ENCODE measurements at places on chromosomes 5 and 9.

GRCh38 chr5:134000091-134000511 is 4.7 kb downstream of the VDAC1 start:
- no peak for DNase-seq

DNA sequence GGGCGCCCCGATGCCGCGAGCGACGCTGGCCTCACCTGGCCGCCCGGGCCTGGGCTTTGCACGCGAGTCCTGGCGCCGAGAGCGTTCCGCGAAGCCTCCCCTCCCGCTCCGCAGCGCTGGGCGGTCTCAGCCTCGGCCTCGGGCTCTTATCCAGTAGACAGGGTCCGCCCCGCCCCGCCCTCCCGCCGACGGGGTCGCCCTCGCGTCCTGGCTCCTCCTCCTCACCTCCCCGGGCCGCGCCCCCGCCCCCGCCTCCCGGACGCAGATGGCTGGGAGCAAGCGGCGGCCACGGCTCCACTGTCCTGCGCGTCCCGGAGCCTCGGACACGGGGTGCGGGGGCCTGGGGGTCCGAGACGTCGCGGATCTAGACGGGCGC is at the start of gene SLC6A3:
SLC6A3 (minus strand) TSS at position 128 of the 376 bp plus-strand sequence. CDS start 2,243 bp downstream, outside the sequence.
- peak; percentile 19 for DNase-seq

DNA sequence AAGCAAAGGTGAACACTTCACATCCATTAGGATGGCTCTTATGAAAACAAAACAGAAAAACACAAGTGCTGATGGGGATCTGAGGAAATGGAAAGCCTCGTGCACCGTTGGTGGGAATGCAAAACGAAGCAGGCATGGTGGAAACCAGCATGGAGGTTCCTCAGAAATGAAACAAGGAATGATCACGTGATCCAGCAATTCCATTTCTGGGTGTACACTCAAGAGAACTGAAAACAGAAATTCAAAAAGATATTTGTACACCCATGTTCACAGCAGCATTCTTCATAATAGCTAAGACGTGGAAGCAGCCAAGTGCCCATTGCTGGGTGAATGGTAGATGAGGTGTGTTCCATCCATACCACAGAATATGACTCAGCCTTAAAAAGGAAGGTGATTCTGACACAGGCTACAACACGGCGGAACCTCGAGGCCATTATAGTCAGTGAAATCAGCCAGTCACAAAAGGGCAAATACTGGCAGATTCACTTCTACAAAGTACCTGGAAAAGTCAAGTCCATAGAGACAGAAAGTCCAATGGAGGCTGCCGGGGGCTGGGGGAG is 87.2 kb upstream of the RAPGEF1 start:
- DNase-seq: peak; percentile 45

DNA sequence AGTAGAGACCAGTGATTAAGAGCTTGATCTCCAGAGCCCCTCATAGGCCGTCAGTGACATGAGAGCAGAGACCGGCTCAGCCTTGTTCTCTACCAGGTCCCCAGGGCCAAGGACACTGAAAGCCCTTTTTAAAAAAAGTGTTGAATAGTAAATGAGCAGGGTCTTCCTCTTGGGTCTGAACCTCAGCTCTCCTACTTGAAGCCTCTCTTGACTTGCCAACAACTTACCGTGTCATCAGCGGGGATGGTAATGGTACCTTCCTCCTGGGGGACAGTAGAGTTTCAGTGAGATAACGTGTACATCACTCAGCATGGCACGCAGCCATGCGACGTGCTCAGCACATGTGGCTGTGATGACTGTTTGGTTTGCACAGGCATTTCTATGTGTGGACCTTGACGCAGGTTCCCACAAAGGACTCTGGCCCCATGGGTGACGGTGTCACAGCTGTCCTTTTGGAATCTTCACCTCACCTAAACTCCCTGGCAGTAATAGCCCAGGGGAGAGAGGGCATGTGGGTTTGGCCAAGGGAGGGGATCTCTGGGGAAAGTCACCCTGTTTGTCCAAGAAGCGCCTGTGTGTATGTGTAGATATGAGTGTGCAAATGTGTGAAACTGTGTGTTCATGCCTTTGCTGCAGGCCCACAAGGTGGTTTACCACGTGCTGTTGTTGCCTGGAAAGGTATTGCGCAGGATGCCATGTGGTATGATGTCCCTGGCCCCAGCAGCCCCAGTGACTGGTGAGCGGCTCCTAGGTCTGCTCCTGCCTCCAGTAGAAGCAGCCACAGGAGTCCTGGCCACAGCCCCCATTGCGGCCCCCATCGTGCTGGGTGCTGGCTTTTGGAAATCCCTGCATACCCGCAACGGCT is 18.7 kb downstream of the ERGIC1 start:
- DNase-seq: no peak

DNA sequence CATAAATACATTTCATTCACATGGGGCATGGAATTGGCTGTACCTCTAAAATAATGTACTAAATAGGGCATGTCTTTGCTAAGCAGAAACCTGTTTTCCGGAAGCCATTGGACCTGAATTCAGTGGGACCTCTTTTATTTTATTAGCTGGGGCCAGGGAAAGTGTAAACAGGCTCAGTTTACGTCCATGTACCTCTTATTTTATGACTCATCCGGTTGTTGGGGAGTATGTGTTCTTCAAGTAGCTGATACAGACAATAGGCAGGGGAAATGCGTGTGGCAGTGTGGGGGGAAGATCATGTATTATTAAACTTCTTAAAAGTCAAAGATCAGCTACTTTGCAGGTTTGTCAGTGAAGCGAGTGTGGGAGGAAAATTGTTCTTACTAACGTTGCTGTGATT is 1.4 kb upstream of the GDNF start:
- no peak for DNase-seq

GRCh38 chr9:68920921-68921320 is 93.0 kb downstream of the PRKACG start:
- no peak for DNase-seq

- no peak for DNase-seq
Observed at GRCh38 chr5:102663749-102664530, 91.2 kb upstream of the PAM start.

DNA sequence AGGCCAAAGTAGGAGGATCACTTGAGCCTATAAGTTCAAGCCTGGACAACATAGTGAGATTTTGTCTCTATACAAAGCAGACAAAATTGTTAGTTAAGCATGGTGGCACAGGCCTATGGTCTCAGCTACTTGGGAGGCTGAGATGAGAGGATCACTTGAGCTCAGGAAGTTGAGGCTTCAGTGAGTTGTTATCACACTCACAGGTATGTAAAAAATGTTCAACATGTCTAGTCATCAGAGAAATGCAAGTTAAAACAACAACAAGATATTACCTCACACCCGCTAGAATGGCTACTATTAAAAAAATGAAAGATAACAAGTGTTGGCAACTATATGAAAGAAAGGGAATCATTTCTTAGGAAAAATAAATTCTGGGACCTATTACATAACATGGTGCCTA is 341.5 kb upstream of the ST8SIA4 start:
- DNase-seq: no peak

GRCh38 chr5:91219091-91219802 is 163.9 kb downstream of the ARRDC3 start:
- DNase-seq: peak; percentile 19

DNA sequence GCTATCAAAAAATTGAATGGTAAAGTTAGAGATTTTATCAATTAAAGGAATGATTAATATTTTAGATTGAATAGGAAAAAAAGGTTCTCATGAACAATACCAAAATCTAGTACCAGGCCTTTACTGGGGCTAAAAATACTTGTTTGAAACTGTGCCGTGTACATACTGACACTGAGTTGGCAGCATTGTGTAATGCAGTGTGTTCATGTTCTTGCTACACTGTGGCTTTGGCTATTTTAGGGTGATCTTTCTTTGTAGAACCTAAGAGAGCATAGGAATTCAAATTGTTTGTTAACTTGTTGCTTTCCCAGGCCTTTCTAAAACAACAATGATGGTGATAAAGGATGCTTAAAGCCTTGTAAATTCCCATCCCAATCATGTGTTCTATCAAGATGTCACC is 80.9 kb downstream of the KIF4B start:
- DNase-seq: no peak

GRCh38 chr9:134992755-134993124 is 75.0 kb upstream of the FCN1 start:
- DNase-seq: peak; percentile 78

GRCh38 chr5:98042961-98043360 is 730.5 kb upstream of the RGMB start:
- DNase-seq: no peak

GRCh38 chr9:35771534-35771933 is 17.5 kb upstream of the MSMP start:
- DNase-seq: no peak

DNA sequence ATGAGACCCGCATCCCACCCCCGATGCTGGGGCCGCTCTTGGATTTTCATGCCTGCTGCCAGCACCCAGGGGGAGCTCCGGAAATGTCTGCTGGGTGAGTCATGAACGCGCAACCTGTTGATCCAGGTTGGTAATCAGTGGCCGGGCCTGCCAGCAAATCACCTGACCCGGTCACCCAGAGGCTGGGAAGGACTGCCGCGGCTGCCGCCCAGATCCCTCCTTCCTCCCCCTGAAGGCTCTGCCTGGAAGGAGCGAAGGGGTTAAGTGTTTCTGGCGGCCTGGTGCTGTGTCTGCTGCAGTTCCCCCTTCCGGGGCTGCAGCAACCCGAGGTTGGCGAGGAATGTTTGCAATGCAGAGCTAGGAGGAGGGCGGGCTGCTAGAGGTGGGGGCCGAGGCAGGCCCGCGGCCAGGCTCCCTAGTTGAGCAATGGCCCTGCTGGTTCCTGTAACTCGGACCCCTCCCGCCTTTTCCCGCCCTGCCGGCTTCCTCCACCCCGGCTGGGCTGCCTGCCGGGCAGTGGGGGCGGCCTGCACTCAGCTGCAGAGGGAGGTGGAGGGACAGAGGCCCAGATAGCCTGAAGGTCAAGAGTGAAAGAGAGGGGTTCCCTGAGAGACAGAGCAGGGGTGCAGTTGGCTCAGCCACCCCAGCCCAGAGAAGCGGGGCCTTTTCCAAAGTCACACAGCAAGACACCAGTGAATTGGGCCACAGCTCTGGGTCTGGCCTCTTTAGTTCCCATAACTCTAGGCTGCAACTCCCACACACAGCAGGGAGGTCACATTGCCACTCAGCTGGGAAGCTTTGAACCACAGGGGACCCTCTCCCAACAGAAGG is 156.3 kb upstream of the IER5L start:
- no peak for DNase-seq

- no peak for DNase-seq
Observed at GRCh38 chr5:73027361-73027760, 71.5 kb downstream of the FCHO2 start.

- DNase-seq: no peak
Observed at GRCh38 chr5:157865781-157866180, 6.8 kb upstream of the CLINT1 start.

DNA sequence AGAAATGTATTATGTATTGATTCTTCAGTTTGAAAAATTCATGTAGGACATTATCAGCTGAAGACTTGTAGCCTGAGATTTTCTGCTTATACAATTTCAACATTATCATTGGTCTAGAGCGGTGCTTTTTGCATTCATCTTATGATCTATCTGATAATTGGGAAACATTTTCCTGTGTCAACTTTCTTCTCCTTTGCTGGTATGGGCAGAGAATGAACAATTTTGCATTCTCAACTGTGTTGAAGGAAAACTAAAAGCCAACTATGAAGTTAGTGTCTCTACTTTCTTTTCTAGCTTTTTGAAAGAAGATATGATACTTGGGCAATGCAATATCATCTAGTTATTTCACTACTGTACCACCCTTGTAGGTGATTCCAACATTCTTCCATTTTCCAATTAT is 10.3 kb downstream of the ZFR start:
- no peak for DNase-seq

DNA sequence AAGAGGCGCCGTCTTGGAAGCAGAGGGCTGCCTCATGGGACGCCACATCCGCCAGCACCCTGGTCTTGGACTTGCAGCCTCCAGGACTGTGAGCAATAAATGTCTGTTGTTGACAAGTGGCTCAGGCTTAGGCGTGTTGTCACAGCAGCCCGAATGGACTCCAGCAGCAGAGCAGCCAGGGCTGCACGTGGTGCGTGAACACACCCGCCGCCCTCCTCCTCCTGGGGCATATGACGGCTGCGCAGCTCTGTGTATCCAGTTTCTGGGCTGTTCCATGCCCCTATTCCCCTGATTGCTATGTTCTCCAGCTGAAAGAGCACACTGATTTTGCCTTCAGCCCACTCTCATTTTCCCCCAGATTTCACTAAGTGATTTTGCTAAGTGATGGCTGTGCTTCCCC is 36.0 kb upstream of the CLPTM1L start:
- no peak for DNase-seq

- no peak for DNase-seq
Observed at GRCh38 chr5:175406300-175406699, 37.7 kb downstream of the DRD1 start.

GRCh38 chr5:151338734-151339133 is 8.6 kb downstream of the SLC36A2 start:
- no peak for DNase-seq

- no peak for DNase-seq
Observed at GRCh38 chr5:60718166-60718892, 18.4 kb upstream of the DEPDC1B start.

DNA sequence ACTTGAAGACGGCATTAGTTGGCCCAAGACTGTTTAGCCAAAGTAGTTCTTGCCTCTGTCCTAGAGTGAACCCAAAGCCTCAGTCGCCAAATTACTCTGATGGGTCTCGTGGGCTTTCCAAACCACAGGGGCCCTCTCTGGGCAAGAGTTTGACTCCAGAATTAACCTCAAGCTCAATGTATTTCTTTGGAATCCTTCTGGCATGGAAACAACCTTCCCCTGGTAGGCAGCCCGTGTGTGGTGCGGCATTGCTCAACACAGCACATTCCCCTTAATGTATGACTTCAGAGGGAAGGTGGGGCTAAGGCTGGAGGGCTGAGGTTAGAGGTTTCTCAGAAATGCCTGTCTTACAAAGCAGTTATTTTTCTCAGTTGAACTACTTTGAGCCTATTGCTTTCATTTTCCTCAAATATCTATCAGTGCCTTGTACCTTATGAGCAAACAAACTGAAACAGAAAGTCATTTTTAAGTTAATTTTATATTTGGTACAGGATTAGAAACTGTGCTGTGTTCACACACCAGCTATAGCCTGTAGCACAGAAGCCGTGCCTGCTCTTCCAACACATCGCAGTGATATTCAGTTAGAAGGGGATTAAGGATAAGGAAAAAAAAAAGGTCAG is 123.9 kb upstream of the HAPLN1 start:
- DNase-seq: peak; percentile 82

- DNase-seq: no peak
Observed at GRCh38 chr9:129275626-129276247, 97.7 kb upstream of the IER5L start.

DNA sequence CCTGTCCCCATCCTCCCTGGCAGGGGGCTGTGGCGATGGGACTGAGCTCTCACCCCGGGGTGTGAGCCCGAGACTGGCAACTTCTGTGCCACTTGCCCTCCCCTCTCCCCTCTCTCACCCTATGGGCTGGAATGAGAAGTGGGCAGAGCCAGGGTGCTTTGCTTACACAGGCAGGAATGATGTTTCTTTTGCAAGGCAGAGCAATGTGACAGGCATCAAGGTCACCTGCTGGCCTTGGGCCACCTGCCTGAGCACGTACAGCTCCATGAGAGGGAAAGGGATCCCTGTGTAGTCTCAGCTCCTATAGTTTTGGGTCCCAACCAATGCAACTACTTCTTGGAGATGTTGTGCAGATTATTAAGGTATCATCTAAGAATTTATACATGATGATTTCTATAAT is 252.8 kb upstream of the DAP start:
- DNase-seq: no peak

All from Daoy (cell line).